ENCODE measurements at places on chromosomes 11 and 22.

- DNase-seq = no peak
Observed at GRCh38 chr11:123431619-123432018, 1.6 kb downstream of the GRAMD1B start.

GRCh38 chr11:1643146-1643690 is 13.6 kb downstream of the KRTAP5-5 start:
- DNase-seq = no peak

DNA sequence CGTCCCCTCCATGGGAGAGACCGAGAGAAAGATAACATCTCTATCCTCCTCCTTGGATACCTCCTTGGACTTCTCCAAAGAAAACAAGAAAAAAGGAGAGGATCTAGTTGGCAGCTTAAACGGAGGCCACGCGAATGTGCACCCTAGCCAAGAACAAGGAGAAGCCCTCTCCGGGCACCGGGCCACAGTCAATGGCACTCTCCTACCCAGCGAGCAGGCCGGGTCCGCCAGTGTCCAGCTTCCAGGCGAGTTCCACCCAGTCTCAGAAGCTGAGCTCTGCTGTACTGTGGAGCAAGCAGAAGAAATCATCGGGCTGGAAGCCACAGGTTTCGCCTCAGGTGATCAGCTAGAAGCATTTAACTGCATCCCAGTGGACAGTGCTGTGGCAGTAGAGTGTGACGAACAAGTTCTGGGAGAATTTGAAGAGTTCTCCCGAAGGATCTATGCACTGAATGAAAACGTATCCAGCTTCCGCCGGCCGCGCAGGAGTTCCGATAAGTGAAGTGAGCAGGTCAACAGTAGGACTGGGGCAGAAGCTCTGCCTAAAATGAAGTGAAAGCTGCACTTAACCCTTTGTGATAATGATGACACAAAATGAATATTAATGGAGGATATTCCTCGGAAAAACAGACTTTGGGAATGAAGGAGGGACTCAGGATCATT is 65.3 kb downstream of the WNT11 start:
- DNase-seq = no peak

GRCh38 chr11:14873632-14874031 is 18.4 kb downstream of the CYP2R1 start:
- DNase-seq = no peak

DNA sequence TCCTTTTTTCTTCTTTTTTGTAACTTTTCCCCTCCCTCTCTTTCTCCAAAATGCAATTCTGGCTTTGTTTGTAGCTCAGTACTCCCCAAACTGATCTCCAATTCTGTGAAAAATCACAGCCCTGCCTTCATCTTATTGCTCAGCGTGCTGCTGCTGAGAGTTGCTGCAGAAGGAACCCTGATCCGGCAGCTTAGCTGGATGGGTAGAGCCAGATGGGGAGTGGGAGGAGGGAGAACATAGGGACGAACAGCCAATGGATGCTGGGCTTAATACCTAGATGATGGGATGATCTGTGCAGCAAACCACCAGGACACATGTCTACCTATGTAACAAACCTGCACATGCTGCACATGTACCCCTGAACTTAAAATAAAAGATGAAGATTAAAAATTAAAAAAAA is 47.5 kb upstream of the E2F8 start:
- DNase-seq = no peak

DNA sequence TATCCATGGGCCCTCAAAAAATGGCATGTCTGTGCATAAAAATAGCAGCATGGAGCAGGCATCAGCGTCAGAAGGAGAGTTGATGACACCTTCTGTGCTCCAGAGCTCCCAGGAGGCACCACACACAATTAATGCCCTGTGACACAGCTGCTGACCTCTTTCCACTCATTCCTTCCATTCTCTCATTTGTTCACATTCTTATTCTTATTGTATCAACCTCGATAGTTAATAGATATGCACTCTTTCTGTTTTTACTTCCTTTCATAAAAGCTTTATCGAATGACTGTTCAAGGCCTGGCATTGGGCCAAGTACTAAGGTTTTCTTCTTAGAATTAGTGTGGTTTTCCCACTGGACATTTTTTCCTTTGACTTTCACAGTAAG is 266.0 kb upstream of the MTNR1B start:
- DNase-seq = no peak

DNA sequence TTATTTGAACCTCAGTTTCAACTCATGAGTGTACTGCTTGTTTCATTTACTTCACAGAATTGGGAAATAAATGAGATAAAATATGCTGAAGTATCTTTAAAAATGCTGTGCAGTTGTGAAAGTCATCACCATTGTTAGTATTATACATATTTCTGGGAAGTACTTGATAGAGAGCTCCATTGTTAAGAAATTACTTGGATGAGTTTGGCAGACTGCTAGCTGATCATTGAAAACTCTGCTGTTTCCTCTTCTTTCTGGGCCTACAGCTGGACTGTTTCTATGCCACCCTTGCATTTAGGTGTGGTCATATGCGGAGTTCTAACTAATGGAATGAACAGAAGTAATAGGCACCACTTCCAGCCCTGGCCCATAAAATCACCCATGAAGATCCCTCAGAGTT is 10.0 kb downstream of the SIK2 start:
- DNase-seq = no peak

DNA sequence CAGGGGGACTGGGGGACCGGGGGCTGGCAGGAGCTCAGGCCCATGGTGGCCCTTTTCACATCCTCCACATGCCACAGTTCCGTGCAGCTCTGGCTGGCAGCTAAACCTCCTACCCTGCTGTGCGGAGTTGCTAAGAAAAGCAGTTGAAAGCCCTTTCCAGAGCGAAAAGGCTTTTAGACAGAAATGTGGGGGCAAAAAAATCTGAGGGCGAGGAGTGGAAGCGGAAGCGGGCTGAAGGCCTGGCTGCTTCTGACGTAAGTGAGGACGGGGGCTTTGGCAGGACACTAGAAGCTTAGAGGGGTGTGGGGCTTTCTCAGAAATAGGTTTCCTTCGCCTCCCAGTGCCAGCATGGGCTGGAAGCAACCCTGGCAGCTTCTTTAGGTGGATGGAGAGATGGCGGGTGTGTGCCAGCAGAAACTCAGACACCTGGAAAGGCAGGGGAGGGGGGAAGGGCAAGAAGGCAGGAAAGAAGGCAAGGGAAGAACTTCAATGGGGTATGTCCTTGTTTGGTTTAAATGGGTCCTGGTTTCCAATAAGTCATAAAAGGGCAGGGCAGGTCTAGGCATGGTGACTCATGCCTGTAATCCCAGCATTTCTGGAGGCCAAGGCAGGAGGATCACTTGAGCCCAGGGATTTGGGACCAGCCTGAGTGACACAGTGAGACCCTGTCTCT is 11.2 kb upstream of the DGKZ start:
- no peak for DNase-seq

Measured in stimulated activated CD8-positive, alpha-beta memory T cell treated with anti-CD3 and anti-CD28 coated beads, Interleukin-7, amount 100 ng/mL, for 1 hour (primary cell).